ENCODE measurements at places on chromosomes 7 and 10. TPM values are rescaled to one million over a fixed set of nuclear protein-coding genes. Genes with fewer than 3 reads are reported as not detected.

The GIGYF1 gene
- polyA plus RNA-seq, result 11.1 TPM

The OR2A12 gene
- not detected for polyA plus RNA-seq

The SYCE1 gene
- polyA plus RNA-seq, result 2.2 TPM

The HOXA2 gene
- polyA plus RNA-seq, result 2.3 TPM

The CFAP69 gene
- 1.4 TPM for polyA plus RNA-seq

The MYPN gene
- 0.01 TPM for polyA plus RNA-seq

The PDK4 gene
- polyA plus RNA-seq, result 31.7 TPM

The AEBP1 gene
- 8.8 TPM for polyA plus RNA-seq

The TMEM236 gene
- 0.01 TPM for polyA plus RNA-seq

The LIPN gene
- polyA plus RNA-seq, result not detected

The LIPF gene
- polyA plus RNA-seq, result 20.8 TPM

The FAM25G gene
- polyA plus RNA-seq, result 123 TPM

The NPVF gene
- polyA plus RNA-seq, result not detected

The ACTA2 gene
- 164 TPM for polyA plus RNA-seq

The MYOZ1 gene
- polyA plus RNA-seq, result 3.1 TPM

The TBXAS1 gene
- polyA plus RNA-seq, result 10.7 TPM

The HKDC1 gene
- polyA plus RNA-seq, result 0.12 TPM

The AP4M1 gene
- polyA plus RNA-seq, result 17.3 TPM

The CASD1 gene
- polyA plus RNA-seq, result 3.9 TPM

The SPDYE16 gene
- polyA plus RNA-seq, result 0.08 TPM

The SPAM1 gene
- polyA plus RNA-seq, result not detected

The SUN3 gene
- not detected for polyA plus RNA-seq

The FAM13C gene
- 2.7 TPM for polyA plus RNA-seq

All from esophagus (tissue), 2 donors.